ENCODE measurements at places on chromosomes 11 and 22.

DNA sequence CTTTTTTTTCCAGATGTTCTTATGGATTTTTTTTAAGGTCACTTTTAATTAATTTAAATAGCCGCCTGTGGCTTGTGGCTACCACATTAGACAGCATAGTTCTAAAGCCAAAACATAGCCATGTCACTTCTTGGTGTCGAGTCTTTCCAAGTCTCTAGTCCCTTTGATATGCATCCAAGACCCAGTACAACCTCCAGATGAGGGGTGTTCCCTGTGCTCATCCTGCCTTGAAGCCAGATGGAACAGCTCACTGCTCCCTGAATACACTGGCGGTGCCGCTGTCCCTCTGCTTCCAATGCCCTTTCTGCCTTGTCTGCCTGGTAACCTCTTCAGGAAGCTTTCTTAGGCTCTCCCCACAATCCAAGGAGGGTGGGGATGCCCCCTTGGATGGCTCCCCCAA lies 338.0 kb downstream of the TENM4 start:
- DNase-seq = no peak

GRCh38 chr22:36369922-36370791 lies 17.6 kb downstream of the MYH9 start:
- no peak for DNase-seq

- DNase-seq = no peak
Observed at GRCh38 chr11:125554038-125554437, 15.2 kb upstream of the EI24 start.

DNA sequence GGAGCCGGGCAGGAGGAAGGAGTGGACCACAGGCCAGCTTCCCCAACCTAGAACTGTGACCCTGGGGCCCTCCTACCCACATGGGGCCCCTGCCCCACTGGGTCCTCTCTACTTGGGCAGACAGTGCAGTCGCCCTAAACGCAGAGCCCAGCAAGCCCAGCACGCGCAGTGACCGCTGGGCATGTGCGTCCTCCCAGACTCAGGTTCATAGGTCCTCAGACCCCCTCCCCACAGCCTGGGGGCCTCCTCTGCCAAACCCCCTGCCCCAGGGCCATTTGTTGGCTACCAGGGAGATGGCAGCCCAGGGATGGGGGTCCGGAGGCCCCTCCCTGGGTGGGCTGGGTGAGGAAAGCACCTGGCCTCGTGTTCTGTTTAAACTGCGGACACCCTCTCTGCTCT lies 23.9 kb downstream of the RTN4R start:
- DNase-seq = no peak

DNA sequence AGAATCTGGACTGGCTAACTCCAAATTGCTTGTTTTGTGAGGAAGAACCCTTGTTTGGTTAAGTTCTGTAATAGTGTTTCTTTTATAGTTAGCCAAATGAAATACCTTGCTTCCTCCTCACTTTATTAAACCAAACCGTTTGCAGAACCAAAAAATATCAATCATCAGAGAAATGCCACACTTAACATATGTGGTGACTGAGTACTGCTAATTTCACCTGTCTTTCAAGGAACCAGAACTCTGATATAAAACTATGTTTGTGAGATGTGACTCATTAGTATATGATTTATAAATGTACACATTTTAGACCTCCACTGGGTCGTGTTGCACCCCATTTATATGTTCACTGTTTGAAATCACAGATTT lies 119.9 kb downstream of the PGR start:
- no peak for DNase-seq

DNA sequence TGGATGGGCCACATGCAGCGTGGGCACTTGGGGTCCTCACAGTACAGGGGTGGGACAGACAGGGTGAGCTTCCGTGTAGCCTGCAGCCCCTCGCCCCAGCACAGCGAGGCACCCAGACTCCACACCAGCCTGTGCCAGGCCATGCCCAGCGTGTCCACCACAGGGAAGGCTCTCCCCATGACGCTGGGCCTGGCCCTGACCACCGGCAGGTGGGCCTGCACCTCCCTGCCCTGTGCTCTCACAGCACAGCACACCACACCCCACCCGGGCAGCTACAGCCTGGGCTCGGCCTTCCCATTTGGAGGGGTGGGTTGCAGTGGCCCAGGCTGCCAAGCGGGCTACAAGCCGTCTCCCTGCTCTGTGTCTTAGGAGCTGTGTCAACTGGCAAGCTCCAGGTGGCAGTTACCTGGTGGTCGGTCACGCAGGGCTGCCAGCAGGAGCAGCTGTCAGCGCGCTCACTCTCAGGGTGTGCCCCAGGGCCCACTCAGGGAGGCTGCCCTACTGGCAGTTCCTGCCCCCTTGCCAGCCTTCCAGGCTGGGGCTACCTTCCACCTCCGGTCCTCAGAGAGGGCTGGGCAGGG lies 4.6 kb downstream of the MOB2 start:
- DNase-seq = no peak

- no peak for DNase-seq
Observed at GRCh38 chr11:854601-855329, 12.1 kb downstream of the TSPAN4 start.

- no peak for DNase-seq
Observed at GRCh38 chr11:2701898-2702434, 2.2 kb upstream of the KCNQ1OT1 start.

GRCh38 chr22:38554281-38554680 lies 15.7 kb downstream of the DMC1 start:
- DNase-seq = no peak

- no peak for DNase-seq
Observed at GRCh38 chr11:127995921-127996320, 591.4 kb downstream of the ETS1 start.
